Type B pancreatic cell (in vitro differentiated cells): ENCODE measurements at places on chromosomes 5 and 9.

DNA sequence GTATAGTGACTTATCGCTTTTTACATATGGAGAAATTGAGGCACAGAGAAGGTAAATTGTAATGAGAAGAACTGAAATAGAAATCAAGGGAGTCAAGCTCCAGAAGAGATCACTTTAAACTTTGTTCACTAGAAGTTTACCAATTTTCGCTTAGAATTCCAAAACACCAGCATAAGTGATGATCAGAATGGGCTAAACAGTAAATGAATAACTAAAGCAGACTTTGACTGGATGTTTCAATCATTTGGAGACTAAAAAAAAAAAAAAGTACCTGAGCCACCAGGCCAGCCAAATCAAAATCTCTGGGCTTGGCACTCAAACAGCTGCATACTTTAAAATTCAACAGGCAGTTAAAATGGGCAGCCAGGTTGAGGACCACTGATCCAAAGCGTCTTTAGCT, 38.2 kb upstream of the FYB1 start:
- no peak for DNase-seq

DNA sequence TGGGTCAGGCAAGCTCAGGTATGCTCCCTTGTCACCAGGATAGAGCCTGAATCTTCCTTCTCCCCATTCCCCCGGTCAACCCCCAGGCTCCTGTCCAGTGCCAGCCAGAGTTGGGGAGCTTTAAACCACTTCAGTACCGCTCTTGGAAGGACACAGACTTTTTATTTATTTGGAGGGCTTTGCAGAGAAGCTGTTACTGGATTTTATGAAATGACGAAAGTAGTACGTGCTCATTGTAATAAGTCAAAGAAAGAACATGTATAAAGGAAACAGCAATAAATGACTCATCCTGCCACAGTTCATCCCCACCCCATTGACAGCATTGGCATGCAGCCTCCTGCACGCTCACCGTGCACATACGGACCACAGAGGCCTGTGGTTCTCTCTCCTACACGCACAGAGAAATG, 230.3 kb downstream of the AUH start:
- DNase-seq = no peak

DNA sequence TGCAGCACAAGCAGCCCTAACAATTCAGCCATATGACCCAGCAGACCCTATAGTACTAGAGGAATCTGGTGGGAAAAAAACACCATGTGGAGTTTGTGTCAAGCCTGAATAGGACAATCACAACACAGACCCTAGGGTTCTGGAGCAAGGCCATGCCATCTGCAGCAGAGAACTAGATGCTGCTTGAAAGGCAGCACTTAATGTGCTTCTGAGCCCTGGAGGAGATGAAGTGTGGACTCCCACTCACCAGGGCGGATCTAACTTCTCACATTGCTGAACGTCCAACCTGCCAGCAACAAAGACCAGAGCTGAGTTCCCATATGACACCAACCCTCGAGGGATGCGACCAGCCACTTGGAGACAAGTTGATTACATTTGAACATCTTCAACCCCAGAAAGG, 43.2 kb downstream of the GABBR2 start:
- DNase-seq = no peak

- DNase-seq = no peak
Measured at GRCh38 chr5:100595152-100595811, 60.1 kb downstream of the FAM174A start.

GRCh38 chr5:78236046-78236445, 58.5 kb downstream of the AP3B1 start:
- no peak for DNase-seq

- DNase-seq = no peak
Measured at GRCh38 chr9:79256691-79257213, 315.0 kb upstream of the TLE4 start.

- no peak for DNase-seq
Measured at GRCh38 chr9:37386988-37387387, 35.5 kb upstream of the GRHPR start.
